Esophagus muscularis mucosa (tissue), 4 donors: ENCODE measurements at places on chromosomes 6 and 20. TPM values are rescaled to one million over a fixed set of nuclear protein-coding genes. Genes with fewer than 3 reads are reported as not detected.
A peak's percentile ranks its signal among the peaks of the same experiment; 100 is the strongest.

DNA sequence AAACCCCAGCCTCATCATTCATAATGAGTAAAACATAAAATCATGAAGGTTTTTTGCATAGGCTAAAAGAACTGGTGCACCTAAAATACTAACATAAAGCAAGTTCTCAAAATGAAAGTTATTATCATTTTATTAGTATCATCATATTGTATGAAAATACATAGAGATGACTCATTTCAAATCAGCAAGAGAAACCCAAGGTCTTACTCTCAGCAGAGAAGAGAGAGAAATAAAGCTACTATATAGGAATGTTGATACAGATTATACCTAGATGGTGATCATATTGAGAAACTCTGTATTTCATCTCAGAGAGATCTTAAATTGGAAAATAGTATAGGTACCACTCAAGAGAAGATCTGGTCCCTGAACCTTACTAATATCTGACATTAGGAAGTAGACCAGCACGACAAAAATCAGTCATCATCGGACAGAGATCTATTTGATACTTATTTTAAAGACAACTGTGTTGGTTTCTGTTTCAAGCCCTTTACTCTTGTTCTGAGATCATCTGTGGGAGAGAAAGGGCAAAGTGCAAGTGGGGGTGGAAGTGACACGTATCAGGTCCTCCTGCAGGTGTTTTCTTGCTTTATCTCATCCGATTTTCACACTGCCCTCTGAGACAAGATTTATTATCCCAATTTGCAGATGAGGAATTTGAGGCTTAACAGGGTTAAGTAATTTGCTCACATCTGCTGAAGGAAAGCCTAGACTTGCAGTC lies 532.3 kb downstream of the MAFB start:
- DNase-seq: no peak

- no peak for DNase-seq
Measured at GRCh38 chr6:122049341-122049740, 350.1 kb upstream of the HSF2 start.

The HCRTR2 gene
- not detected for total RNA-seq

DNA sequence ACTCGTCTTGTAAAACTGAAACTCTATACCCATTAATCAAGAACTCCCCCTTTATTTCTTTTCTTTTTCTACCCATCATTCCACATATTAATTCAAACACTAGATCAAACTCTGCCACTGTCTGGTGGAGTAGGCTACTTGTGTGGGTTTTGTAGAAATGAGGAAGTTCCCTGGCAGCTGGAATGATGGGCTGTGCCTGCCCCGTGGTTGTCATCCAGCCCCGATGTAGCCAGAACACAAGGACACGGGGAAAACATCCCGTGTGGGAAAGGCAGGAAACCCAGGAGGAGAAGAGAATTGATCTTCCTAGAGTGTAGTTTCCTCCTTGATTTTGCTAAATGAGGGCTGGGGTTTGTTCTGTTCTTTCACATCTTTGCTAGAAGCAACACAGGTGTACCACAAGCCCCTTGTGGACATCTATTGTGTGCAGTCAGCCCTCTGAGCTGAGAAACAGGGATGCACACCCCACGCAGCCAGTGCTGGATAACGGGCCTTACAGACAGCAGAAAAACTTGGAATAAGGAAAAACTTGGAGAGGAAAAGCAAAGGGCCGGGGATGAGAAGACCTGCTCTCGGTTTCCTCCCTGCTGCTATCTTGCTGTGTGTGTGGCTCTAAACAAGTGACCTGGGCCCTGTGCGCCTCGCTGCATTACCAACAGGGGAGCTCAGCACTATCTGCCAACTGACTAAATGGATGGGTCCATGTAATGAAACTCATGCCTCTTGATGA lies 88.0 kb downstream of the SCML4 start:
- peak; percentile 89 for DNase-seq

The BCAS1 gene
- total RNA-seq: 0.13 TPM

The CNR1 gene
- total RNA-seq: 25.7 TPM

GRCh38 chr6:130783416-130784107 lies 43.6 kb upstream of the SMLR1 start:
- no peak for DNase-seq

The PHF3 gene
- 56.7 TPM for total RNA-seq

GRCh38 chr6:12385316-12385715 lies 95.2 kb downstream of the EDN1 start:
- DNase-seq: no peak

DNA sequence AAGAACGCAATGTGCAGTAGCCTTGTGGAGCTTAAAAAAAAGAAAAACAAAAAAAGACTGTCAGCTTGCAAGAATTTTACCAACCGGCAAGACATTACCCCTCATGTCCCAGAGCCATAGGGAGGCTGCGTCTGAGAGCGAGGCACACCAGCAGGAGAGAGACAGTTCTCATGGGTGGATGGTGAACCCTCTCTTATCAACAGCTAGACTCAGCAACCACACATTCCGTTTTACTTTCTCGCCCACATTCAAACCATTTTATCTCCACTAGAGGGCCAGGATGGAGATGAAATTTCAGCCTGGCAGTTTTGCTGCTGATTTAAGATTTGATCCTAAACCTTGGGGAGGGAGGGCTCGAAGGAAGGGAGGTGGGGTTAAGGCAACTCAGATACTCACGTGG lies 247.0 kb downstream of the ATXN1 start:
- DNase-seq: no peak

The FRK gene
- total RNA-seq: 0.42 TPM

- DNase-seq: no peak
Measured at GRCh38 chr6:90274451-90275030, 22.1 kb downstream of the BACH2 start.

GRCh38 chr6:150167479-150167873 lies 24.6 kb downstream of the PPP1R14C start:
- DNase-seq: no peak

DNA sequence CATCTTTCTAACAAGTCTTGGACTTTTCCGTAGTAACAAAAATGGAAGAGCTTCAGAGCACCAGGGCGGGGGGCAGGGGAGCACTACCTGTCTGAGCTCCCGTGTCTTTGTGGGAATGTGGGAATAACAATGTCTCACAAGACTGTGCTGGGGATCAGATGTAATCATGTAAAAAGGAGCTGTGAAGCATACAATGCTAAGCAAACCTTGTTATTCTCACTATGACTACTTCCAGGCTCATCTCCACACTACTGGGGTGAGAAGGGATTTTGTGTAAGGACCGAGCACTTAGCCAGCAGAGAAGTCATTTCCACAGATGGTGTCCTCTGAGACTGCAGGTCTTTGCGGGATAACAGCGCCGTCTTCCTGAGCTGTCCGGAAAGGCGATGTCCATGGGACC lies 27.1 kb downstream of the PRR18 start:
- no peak for DNase-seq

GRCh38 chr6:81950877-81951276 lies 198.4 kb upstream of the TENT5A start:
- no peak for DNase-seq

The CST2 gene
- total RNA-seq: 2.1 TPM

DNA sequence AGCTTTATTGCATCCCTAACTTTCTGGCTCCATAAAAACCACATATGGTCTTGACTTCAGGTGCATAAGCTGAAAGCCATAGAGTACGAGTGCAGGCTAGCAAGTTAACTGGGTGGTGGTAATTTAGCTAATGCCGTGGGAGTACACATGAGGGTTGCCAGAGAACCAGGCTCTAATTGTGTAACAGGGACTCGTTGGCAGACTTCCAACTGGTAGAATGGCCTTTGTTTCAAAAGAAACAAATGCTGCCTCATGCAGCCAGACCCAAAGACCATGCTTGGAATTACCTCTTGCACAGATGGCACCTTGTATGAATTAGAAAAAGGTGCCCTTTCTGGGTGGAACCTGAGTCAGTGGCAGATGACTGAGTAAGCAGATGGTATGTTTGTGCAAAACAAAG lies 73.2 kb downstream of the LY86 start:
- DNase-seq: no peak

GRCh38 chr6:33672808-33673207 lies 38.7 kb downstream of the UQCC2 start:
- DNase-seq: peak; percentile 96

- no peak for DNase-seq
Measured at GRCh38 chr6:116461932-116462885, 1.0 kb downstream of the CALHM6 start.
